NCI-H1694 treated with DMSO at 0.1 percent for 48 hours (cell line): ENCODE measurements at places on chromosomes 7 and 10.

DNA sequence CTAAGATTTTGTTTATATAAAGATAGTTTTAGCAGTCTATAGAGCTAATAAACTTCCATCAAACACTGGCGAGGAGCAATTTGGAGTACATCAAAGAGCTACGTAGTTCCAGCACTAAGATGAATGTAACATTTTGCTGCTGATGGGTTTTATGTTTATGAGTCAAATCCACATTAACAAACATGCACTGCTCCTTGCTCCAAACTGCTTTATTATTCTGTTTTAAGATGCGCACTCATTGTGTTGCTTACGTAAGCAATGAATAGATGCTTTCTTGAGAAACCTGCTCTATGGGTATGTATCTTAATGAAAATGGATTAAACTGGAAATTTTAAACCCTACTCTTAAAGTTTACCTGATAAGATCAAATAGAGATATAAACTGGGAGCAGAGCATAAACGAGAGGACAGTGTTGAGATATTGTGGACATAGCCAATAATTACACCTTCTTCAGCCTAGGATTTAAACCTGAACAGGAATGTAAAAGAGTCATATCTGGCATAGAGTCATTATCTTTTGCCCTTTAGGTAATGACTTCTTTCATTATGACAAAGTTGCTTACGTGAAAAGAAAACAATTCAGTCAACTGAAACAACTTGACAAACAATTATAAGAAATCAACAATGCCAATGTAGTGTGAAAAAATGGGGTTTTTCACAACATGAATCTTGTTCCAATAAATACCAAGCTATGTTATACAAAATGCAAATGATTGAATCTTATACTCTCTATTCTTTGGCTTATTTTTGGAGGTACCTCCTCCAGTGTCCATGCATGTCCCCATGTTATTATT, 153.5 kb upstream of the MTPN start:
- DNase-seq: no peak

- DNase-seq: no peak
Observed at GRCh38 chr7:141442781-141443180, 108.4 kb upstream of the AGK start.

- no peak for DNase-seq
Observed at GRCh38 chr10:49115015-49115795, at the start of gene VSTM4. Gene VSTM4 (minus strand): TSS chr10:49115522. CDS start chr10:49115485, 37 bp downstream.

- DNase-seq: no peak
Observed at GRCh38 chr7:44075296-44076075, 6.8 kb downstream of the POLM start.

GRCh38 chr7:25075459-25075858, 49.6 kb downstream of the CYCS start:
- DNase-seq: no peak

DNA sequence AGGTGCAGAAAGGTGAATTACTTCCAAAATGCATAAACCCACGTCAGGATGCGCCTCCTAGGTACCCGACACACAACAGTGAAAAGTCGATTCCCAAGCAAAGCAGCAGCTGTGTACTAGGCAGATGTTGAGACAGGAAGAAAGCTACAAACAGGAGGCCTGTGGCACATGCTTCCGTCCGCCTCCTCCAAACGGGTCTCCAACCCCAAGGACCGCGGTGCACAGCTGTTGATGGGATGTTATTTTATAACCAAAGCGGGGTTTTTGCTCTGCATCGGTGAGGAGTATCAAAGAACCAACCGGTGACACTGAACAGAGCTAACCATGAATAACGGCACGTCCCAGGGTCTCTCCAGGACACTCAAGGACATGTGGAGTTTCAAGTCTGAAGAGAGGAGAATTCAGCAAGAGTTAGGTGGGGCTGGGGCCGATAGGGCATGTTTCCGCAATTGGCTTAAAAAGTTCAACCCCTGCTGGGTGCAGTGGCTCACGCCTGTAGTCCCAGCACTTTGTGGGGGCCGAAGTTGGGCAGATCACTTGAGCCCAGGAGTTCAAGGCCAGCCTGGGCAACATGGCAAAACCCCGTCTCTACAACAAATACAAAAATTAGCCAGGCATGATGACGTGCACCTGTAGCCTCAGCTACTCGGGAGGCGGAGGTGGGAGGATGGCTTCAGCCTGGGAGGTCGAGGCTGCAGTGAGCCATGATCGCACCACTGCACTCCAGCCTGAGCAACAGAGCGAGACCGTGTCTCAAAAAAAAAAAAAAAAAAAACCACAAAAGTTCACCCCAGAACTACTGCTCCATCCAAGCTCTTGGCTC, 108.0 kb downstream of the SMURF1 start:
- no peak for DNase-seq

- DNase-seq: no peak
Observed at GRCh38 chr10:112429654-112430230, 17.0 kb downstream of the ZDHHC6 start.

GRCh38 chr7:26898891-26899290, 34.5 kb upstream of the SKAP2 start:
- DNase-seq: no peak

DNA sequence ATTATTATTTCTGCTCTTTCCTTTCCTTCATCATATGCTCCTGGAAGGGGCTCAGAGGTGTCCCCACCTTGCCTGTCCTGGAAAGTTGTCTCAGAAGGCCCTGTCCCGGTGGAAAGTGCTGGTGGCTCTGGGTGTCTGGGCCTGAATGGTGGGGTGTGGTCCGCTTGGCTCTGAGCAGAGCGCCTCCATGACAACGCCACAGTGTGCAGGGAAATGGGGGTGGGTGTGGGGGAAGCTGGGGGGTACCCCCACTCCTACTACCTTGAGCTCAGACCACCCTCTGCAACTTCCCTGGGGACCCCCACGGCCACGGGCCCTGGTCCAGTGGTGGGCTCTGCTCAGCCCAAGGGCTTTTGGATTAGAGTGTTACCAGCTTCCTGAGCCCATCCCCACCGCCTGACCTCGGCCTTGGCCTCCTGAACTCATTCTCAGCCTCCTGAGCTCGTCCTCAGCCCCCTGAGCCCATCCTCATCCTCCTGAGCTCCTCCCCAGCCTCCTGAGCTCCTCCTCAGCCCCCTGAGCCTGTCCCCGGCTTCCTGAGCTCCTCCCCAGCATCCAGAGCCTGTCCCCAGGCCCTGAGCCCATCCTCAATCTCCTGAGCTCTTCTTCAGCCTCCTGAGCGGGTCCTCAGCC, 106.4 kb upstream of the FAM20C start:
- DNase-seq: no peak

DNA sequence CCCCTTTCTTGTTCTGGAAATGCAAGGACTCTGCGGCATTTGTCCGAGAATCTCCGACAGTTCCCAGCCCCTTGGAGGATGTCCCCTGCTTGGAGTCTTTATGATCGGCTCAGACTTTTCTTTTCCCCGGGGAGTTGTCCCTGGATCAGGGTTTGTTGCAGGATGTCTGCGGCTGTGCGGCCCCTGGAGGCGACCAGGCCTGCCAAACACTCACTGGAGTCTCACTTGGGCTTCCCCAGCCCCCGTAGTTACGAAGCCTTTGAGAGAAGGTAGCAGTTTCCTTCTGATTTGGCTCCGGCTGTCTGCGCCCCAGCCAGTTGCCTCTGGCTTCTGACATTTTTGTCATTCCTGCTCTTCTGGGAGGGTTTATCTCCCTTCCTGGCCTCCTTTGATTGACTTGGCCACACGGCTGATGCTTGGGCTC, 16.1 kb downstream of the COL26A1 start:
- no peak for DNase-seq

DNA sequence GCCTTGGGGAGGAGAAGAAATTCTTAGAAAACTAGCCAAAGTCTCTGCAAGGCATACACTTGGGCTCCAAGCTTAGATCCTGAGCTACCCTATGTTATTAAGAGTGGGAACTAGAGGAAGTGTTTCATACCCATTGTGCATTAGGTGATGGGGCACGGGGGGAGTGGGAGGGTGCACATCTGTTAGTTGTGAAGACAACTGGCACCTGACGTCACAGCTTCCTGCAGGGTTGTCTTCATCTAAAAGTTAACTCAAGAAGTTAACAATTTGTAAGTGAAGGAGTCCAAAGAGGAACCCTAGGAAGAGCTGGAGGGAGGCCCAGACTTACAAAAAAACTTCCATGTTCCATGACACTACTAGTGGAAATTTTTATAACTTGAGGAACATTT, 158.1 kb downstream of the ADRA2A start:
- no peak for DNase-seq

- no peak for DNase-seq
Observed at GRCh38 chr7:68449099-68449498, 1149.2 kb upstream of the AUTS2 start.

- no peak for DNase-seq
Observed at GRCh38 chr7:44318332-44318731, 7.1 kb downstream of the CAMK2B start.

GRCh38 chr10:125190946-125191345, 30.6 kb upstream of the CTBP2 start:
- DNase-seq: no peak

GRCh38 chr7:128098629-128099028, 67.4 kb upstream of the LRRC4 start:
- no peak for DNase-seq

DNA sequence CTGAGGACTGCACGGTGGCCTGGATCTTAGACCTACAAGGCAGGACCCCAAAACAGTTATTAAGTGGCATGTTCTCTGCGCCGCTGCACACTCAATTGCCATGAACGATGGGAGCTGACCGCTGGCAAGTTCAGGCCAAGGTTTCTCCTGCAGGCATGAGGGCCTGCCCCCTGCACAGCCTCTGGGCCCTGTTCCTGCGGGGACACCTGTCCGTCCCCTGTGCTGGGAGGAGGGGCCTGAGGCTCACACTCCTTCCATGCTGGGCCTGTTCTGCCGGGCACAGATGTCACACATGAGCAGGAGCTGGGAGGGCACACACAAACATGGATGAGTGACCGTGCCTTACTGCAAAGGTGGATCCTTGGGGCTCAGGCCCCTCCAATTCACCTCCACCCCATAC, 90.0 kb downstream of the PTPRN2 start:
- no peak for DNase-seq

DNA sequence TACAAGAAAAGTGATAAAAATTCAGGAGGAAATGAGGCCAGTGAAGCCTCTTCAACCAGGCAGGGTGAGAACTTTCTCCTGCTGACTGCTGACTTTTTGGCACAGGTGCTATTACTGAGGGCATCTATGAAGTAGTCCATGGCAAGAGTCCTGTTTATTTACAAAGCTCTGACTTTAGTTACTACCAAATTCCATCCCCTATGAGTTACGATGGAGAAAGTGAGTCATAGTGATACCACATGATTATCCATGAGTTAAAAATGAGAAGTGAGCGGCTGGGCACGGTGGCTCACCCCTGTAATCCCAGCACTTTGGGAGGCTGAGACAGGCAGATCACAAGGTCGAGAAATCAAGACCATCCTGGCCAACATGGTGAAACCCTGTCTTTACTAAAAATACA, 19.9 kb downstream of the CCDC3 start:
- no peak for DNase-seq

GRCh38 chr10:15789793-15790525, 70.2 kb upstream of the ITGA8 start:
- no peak for DNase-seq

DNA sequence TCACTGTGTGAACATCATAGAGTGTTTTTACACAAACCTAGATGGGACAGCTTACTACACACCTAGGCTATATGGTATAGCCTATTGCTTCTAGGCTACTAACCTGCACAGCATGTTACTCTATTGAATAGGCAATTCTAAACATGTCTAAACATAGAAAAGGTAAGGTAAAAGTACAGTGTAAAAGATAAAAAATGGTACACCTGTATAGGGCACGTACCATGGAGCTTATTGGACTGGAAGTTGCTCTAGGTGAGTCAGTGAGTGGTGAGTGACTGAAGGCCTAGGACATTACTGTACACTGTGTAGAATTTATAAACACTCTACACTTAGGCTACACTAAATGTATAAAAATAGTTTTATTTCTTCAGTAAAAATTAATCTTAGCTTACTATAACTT, 182.0 kb upstream of the THSD7A start:
- DNase-seq: no peak

- no peak for DNase-seq
Observed at GRCh38 chr10:24513155-24513554, 210.5 kb downstream of the ARHGAP21 start.

- no peak for DNase-seq
Observed at GRCh38 chr7:152643979-152644559, 31.9 kb downstream of the XRCC2 start.

DNA sequence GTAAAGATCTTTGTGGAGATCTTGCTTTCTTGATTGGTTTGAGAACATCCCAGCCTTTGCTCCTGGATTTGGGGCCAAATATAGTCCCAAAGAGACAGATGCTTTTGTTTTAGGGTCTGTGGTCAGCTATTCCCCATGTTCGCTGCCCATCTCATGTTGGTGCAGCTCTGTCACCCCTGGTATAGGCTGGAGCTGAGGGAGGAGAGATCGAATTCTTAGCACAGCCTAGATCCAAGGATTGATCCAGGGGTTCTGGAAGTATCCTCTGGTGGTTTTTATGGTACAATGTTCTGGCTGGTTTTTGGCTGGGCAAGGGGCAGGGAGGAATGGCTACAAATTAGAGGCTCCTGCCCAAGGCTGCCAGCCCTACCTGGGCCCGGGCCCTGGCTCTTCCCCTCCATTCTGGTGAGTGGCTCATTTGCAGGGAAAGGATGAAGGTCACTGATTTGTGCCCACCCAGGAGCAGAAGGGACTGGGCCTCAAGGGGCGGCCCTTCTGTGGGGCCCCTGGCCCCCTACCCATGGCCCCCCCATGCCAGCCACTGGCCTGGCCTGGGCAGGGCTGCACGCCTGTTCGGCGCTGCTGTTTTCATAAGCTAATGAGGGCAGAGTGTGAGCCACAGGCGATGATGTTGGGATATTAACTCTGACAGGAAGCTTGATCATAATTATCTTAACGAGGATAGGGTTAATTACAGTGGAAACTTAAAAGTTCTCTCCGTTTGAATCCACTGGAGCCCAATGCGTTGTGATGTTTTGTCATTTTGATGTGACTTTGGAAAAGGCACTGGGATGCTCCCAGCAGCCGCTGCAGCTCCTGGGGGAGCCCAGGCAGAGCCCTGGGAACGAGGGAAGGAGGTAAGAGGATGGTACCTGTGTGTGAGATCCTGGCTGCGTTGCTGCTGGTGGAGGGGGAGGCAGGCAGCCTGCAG, 600.6 kb downstream of the LRMDA start:
- DNase-seq: no peak

GRCh38 chr10:123093489-123093888, 42.3 kb upstream of the HMX3 start:
- no peak for DNase-seq

GRCh38 chr10:127293640-127294039, 97.2 kb upstream of the INSYN2A start:
- DNase-seq: no peak

- no peak for DNase-seq
Observed at GRCh38 chr10:35875016-35875676, 233.1 kb upstream of the FZD8 start.
